Activated T-helper 9 cell treated with anti-CD3 and anti-CD28 coated beads, Interleukin-2, amount 50 U/mL, for 16 hours (primary cell): ENCODE measurements at places on chromosomes 1 and 21.

- peak; percentile 41 for DNase-seq
These were observed 959 bp downstream of the CD58 start for GRCh38 chr1:116569776-116570357.

- DNase-seq, result no peak
These were observed 109.8 kb downstream of the PLPPR4 start for GRCh38 chr1:99374109-99374508.

DNA sequence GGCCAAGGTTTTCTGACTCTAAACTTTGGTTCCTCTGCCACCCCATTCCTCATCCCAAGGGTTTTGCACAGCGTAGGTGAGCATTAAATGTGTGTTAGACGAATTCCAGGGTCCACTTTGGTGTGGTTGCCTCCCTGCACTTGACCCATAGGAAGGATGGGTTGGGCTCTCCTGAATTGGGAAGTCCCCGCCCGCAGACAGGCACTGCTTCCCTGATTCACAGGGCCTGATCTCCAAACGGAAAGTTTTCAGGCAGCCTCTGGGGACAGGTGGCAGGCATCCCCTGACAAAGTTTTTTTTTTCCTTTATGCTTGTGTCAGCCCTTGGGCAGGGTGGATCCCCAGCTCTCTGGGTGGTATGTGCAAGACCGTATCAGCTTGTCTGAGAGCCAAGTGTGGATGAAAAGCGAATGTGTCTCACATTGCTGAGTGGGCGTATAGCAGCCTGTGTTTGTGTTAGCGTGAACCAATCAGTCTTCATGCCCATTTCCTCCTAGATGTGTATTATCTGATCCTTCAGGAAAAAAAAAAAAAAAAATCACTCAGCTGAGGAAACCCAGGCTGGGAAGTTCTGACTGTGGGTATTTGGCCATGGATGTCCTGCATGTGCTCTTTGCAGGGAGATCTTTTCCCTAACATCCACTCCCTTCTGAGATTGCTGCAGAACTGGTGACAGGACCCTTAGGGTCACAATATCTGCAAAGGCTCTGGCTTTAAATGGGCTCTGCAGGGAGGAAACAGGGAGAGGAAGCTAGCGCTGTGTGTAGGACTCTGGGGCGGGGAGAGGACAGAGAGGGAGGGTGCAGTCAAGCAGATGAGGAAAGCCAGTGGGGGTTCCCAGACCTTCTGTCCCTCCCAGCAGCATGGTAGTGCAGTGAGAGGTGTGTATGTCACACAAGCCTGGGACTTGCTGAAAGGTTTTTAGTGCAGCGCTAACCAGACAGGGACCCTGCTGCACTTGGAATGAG is 42.2 kb upstream of the TRABD2B start:
- no peak for DNase-seq

GRCh38 chr1:51058858-51059257 is 43.2 kb upstream of the C1orf185 start:
- no peak for DNase-seq

DNA sequence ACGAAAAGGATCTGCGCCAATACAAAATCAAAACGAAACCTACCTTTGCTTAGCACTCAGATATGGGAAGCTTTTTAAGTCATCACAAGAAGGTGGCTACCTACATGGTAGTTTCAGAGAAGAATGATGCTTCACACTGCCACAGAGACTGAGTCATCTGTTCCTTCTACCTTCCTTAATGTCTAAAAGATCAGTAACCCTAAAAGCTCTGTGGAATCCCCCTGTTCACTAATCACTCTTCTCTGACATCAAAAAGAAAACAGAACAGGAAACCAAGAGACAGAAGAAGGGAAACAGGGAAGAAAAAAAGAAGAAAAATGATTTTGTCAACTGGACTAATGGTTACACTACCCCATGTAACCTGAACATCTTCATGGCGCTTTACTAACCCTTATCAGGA is 177.2 kb downstream of the SMYD3 start:
- DNase-seq, result no peak

DNA sequence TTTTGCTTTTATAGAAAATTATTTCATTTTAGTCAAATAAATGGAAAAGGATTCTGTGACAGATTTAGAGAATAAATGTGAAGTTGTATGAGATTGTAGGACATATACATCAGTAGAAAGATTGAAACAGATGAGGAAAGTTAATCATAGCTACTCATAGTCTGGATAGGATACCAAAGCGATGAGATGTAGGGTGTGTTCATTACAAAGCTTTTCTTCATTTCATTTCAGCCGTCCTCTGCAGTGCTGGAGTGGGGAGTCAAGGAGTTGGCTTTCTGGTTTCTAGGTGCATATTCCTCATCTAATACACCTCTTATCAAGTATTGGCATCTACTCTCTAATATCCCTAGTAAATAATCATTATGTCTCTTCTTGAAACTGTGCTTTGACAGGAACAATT is 149.5 kb upstream of the NEGR1 start:
- no peak for DNase-seq

- no peak for DNase-seq
These were observed 76.0 kb downstream of the MAN1C1 start for GRCh38 chr1:25692560-25692959.

- no peak for DNase-seq
These were observed 324.8 kb downstream of the VAV3 start for GRCh38 chr1:107640207-107640606.

DNA sequence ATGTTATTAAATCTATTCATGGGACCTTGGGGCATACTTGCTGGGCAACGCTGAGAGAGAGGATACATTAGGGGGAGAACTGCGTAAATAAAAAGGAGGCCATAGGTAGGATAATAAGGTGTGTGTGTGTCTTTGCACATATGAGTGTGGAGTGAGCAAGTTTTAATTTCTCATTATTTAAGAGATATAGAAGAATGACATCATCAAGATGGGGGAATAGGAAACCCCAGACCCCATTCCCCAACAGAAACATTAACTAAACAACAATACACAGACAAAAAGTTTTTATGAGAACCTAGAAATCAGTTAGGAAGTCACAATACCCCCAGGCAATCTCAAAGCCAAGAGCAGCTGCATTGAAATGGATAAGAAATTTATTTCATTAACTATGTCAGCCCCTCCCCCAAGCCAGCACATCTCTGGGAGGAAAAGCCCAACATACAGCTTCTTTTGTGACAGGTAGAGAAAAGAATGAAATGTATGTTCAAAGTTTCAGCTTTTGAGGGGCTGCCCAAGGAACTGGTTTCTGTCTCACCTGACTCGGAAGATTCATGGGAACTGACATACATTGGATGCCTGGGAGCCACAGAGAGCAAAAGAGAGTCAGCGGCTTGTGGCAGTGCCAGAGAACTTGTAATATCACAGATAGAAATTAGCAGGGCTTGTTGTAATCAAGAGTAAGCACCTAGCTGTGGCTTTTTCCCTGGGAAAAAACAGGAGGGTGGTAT is 234.3 kb upstream of the NFIA start:
- DNase-seq, result no peak

- DNase-seq, result no peak
These were observed 223.2 kb downstream of the TNR start for GRCh38 chr1:175520186-175520585.

DNA sequence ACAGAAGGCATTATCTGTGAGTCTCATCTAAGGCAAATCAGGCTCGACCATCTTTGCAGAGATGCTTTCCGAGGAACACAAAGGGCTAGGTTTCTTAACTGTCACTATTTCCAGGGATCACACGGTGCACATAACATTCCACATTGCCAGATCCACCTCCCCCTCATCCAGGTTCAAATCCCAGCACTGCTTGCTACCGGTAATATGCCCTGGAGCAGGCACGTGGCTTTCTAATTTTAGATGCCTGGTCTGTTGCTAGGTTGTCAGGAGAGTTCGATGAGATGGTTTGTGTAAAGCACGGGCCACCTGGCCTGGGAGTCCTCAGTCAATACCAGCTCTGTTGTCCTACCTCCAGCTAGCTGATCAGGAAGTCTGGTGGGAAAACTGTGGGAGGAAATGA is 598.6 kb downstream of the NPHP4 start:
- DNase-seq, result no peak

DNA sequence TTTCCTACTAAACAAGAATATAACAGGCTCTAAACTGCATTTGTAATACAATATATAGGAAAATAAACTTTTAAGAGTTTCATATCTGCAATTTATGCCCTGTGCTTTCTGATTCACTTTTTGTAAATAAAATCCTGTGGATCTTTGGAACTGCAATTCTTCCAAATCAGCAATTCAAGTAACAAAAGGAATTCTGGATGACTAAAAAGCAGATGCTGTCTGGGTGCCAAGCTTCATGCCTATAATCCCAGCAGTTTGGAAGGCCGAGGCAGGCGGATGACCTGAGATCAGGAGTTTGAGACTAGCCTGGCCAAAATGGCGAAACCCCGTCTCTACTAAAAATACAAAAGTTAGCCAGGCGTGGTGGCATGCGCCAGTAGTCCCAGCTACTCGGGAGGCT is 6.3 kb downstream of the NME7 start:
- DNase-seq, result no peak

GRCh38 chr1:22749919-22750684 is 39.5 kb downstream of the EPHB2 start:
- DNase-seq, result no peak

GRCh38 chr1:42936309-42937078 is 22.2 kb downstream of the SLC2A1 start:
- DNase-seq, result no peak

- DNase-seq, result no peak
These were observed 522 bp downstream of the TMEM59 start for GRCh38 chr1:54052431-54052933.

DNA sequence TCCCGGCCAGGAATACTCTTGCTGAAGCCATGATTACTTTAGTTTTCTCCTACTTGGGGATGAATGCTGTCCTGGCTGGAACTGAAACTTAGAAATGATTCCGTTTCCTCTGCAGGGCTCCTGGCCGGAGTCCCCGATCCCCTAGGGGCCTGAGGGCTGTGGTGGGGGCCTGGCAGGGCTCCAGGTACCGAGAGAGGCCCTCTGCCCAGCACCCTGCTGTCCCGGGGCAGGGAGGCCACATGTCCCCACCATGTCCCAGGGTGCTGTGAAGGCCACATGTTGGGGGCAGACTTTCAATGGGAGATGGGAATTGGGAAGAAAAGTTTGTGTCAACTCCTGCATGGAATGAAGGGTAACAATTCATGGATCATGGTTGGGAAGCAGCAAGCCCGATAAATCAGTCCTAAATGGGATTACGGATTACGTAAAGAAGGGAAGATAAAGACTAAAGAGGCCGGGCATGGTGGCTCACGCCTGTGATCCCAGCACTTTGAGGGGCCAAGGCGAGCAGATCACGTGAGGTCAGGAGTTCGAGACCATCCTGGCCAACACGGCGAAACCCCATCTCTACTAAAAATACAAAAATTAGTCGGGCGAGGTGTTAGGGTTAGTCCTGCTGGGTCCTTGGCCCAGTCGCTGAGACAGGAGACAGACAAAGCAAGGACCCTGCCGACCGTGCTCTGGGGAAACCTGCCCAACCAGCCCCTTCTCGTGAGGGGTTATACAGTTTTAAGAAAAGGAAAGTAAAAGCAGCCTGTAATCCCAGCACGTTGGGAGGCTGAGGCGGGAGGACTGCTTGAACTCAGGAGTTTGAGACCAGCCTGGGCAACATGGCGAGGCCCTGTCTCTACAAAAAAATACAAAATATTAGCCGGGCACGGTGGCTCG is 37.6 kb downstream of the MORN1 start:
- DNase-seq, result no peak

DNA sequence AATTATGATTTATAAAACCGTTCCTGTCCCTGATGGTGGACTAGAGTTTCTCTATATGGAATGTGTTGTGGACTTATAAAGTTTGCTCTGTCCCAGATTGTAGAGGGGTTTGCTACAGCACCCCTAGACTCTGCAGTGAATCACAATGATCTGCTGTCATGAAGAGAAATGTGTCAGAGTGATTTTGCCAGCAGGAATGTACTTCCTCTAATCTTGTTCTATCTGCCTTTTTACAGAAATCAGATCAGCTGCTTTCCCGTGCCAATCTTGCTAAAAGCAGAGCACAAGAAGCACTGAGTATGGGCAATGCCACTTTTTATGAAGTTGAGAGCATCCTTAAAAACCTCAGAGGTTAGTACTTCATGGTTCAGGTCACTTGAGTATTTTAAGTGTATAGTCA is 52.0 kb downstream of the LAMC2 start:
- DNase-seq, result no peak

DNA sequence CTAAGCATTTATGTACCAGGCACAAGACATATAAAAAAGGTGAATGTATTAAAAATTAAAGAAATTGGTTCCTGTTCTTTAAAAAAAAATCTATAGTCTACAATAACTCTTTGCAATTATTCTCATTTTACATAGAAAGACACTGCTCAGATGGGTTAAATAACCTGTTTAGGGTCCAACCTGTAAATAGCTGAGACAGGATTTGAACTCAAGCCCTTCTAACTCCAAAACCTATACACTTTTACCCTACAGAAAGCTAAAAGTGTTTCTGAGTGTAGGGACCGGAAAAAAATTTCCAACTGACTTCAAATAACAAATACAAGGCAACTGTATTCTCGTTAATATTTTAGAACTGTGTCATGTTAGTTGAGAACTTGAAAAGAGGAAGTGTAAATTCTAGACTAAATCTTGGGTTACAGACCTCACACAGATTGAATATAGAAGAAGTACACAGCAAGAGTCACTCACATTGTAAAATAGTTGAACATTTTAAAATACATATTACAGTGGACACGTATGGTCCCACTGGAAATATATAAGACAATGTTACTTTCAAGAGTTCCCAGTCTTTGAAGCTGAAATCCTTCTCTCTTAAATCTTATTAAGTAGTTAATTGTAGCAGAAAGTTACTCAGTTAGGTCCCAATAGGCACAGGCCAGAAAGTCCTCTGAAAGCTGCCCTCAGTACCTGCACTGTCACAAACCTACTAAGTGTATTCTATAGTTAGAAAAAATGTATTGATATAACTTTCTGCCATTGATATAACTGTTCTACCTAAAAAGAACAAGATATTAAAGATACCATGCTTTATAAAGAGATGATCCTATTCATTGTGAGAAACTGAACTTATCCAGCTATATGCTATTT is 7.3 kb downstream of the EDEM3 start:
- no peak for DNase-seq

DNA sequence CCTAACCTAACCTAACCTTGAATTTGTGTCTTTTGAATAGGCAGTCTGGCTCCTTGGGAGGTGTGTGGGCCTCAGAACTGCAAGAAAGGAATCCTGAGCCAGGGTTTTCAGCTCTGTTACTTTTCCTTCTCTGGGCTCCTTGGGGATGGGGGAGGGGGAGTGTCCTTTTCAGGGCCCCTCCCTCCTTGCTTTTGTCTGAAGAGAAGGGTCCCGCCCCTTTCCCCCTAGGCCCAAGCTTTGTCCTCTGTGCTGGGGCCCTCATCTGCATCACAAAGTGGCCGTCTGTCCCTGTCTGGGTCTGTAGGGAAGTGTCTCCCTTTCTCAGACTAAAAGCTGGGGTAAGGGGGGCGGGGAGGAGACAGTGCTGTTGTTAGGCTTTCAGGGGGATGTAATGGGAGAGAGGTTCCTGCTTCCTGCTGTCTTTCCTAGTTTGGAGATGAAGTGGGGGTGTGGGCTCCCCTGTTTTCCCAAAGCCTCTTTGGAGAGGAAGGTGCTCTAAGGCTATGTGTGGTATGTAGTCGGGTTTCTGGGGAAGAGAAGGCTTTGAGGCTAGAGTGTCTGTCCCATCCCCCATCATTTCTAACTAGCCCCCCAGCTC is 3.1 kb downstream of the AGO1 start:
- no peak for DNase-seq

GRCh38 chr1:67586596-67586995 is 98.4 kb upstream of the GADD45A start:
- no peak for DNase-seq
